ENCODE measurements at places on chromosomes 6 and 20. TPM values are rescaled to one million over a fixed set of nuclear protein-coding genes. Genes with fewer than 3 reads are reported as not detected.

Gene PLCB4
- 28.9 TPM for total RNA-seq

Gene PDSS2
- total RNA-seq: 6.5 TPM

Gene STMND1
- not detected for total RNA-seq

Gene BTNL2
- total RNA-seq: not detected

Gene MACROD2
- 8.7 TPM for total RNA-seq

Gene HEY2
- 2.1 TPM for total RNA-seq

Gene TREM2
- not detected for total RNA-seq

- no peak for DNase-seq
Measured at GRCh38 chr6:51265426-51265825, 446.8 kb downstream of the TFAP2B start.

GRCh38 chr6:22056398-22056797 lies 240.4 kb downstream of the PRL start:
- no peak for DNase-seq

DNA sequence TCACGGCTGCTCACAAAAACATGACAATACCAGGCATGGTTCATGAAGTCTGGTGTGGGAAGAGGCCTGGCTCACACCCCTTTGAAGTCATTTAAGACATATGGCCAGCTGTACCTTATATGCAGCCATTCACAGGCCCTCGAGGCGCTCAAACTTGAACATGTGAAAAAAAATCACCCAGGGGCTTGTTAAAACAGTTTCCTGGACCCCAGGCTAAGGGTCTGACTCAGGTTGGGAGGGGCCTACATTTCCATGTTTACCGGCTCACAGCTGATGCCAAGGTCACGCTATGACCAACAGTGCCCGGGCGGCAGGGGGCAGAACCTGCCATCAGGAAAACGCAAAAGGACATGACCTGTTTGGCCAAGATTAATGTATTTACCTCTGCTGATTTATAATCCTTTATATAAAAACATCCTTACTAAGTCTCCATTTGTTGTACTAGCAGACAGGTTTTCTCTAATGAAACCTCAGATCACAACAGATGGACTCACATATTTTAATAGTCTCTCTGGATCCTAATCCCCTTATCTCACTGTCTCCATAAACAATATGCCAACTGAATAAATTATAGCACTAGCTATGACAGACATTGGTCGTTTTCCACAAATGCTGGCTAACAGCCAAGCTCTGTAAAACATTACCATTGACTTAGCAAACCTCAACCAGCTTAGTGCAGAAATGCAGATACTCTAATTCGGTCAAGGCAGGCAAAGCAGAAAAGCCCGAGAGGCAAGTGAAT lies 19.9 kb downstream of the EZR start:
- DNase-seq: no peak

GRCh38 chr6:147126618-147127022 lies 77.6 kb upstream of the STXBP5 start:
- DNase-seq: no peak

DNA sequence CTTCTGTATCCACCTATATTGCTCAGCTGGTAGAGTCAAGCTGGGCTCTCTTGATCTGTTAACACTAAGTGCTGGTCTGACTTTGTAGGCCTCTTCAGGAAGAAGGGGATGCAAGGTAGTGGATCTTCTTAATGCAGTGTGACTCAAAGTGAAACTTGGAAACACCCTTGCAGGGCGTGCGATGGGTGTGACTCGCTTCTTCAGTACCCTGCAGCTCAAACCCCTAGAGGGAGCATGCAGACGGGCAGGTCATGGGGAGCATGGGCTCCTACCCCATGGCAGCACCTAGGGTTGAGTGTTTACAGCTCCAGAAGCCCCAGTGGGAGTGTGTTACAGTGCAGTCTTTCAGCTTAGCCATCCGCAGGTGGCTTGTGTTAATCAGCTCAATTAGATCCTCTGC lies 757 bp upstream of the SAMD3 start:
- DNase-seq: no peak

DNA sequence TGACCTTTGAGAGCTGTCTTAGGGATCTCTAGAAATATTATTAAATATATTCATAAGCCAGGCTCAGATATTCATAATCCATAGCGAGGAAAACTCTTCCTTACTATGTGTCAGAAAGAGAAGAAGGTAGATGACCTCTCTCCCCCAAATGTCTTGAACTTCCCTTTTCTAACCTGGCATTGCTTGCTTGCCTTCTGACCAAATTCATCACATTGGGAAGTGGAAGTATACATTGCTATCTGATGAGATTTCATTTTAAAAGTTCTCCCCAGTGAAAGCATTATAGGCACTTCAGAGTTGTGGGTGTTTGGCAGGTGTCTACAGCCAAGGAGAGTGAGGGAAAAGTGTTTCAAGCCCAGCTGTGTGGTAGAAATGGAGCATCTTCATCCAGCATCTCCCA lies 197.3 kb downstream of the ZFAND3 start:
- DNase-seq: no peak

- no peak for DNase-seq
Measured at GRCh38 chr6:139679516-139680179, 305.2 kb upstream of the CITED2 start.

DNA sequence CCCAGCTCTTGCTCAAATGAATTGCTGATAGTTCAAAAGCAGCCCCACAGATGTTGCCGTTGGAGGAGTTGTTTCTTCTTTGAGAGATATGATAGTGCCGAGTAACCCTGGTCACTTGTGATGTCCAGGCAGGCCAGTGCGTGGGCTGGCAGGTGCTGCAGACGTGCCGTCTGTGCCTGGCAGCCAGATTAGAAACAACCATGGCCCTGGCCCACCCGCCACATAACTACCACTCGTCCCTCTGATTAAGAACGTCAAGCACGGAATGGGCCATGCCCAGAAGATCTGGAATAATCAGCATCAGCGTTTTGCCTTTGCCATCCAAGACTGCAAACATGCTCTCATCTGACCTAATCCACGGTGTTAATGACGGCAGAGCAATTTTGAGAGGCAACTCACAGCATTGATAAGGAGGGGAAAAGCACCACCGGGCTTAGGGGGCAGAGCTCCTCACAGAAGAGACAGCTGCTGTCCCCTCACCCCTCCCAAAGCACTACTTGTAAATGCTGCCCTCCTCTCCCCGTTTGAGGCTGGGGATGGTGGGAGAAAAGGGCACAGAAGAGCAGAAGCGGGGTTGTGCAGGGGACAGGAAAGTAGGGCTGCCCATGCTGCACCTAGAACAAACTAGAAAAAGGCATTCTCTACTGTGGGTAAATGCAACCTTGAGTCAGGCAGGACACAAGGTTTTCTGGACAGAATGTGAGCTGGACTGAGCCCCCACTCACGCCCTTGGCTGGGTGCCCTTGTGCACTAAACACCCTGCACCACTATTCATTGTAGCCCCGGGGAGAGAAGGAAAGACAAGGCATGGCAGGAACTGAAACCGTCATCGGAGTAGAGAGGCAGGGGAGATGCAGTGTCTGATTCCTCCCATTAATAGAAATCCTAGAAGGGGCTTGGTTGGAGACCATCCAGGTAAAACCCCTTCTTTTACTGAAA lies 5.3 kb upstream of the CPNE5 start:
- DNase-seq: no peak

DNA sequence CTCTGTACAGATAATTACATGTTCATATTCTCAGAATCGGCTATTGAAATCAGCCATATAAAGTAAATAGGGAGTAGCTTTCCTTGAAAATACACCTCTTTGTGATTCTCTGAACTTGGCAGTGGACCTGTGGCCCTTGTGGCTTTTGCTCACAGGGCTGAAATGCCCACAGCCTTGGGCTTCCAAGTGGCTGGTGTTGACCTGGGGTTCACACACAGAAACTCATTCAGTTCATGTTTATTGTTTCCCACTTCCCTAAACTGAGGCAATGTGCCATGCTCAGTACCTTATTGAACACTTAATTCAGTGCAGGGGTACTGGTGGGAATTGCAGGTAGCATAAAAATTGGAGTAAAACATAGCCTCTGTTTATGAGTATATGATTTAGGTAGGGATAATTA lies 19.1 kb upstream of the TULP4 start:
- DNase-seq: no peak

- no peak for DNase-seq
Measured at GRCh38 chr6:10478187-10479040, 42.7 kb upstream of the GCNT2 start.

GRCh38 chr20:57661746-57662455 lies 41.7 kb upstream of the ZBP1 start:
- DNase-seq: peak; percentile 10

DNA sequence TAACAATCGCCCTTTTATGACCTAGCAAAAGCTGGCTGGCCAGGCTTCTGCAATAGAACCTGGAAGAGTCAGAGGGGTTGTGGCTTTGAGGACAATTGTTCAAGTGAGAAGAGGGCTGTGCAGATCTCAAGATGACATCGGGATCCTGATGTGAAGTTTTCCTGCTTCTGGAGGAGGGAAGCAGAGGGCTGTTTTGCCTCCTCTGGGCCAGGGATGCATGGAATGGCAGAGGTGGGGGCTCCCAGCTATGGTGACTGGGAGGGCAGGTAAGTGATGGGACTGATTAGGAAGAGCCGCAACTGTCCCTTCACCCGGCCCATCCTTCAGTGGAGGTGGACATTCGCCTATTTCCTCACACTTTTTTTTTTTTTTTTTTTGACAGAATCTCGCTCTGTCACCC lies 43.4 kb upstream of the BLCAP start:
- no peak for DNase-seq

DNA sequence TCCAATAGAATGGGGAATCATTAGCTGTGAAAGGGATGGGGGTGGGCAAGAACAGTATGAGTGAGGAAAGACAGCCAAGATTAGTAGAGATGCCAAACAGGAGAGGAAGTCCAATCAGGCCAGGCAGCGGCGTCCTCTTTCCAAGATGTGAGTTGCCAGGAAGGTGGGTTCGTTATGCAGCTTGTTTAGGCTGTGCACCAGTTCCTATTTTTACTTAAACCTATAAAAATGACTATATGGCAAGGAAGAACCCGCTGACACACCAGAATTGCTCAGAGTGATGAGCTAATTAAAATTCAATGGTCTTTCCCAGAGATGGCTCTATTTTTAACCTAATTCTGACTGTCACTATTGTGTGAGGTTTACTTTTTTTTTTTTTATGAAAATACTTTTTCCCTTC lies 88.2 kb downstream of the SLC22A23 start:
- no peak for DNase-seq
